ENCODE measurements at places on chromosomes 3 and 15. TPM values are rescaled to one million over a fixed set of nuclear protein-coding genes. Genes with fewer than 3 reads are reported as not detected.

GRCh38 chr15:90884719-90885431 is 571 bp downstream of the FES start:
- DNase-seq: no peak

- DNase-seq: no peak
Observed at GRCh38 chr15:47691882-47692281, 25.4 kb upstream of the SEMA6D start.

- no peak for DNase-seq
Observed at GRCh38 chr15:29091666-29092065, 178.0 kb downstream of the NSMCE3 start.

DNA sequence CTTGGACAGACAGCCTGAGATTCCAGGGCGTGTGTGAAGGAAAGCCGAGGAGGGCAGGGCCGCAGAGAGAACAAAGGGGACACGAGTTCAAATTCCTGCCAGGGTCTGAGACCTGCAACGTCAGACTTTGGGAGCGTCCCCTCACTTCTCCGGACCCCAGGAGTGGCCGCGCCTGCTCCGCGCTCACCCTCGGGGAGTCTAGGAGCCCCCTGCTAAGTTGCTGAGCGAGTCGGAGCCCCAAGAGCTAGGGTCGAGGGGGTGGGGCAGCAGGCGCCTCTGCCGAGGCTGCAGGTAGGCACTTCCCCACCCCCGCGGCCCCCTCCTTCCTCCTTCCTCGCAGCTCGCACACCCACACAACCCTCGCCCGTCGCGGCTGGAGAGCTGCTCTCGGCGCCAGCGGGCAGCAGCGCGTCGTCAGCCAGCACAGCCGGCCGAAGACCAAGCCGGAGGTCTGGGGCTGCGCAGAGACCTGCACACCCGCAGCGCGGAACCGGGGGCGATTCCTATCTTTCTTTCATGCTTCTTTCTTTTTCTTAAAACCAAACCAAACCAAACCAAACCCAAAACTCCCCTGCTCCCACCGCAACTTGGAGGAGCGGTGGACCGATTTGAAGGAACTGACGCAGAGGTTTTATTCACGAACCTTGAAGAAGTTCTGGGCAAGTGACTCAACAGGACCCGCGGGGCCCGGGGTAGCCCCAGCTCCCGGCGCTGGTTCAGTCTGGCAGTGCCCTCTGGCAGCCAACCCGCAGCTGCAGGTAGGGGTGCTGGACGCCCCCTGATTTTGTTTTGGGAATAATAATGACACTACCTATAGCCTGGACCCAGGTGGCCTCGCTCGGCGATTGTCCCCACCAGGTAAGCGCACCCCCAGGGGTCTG is at the start of gene ANKRD34C:
TSS of gene ANKRD34C (plus strand) at position 352 of the 881 bp plus-strand sequence. CDS start 10,563 bp downstream, outside the sequence.
- DNase-seq: no peak

DNA sequence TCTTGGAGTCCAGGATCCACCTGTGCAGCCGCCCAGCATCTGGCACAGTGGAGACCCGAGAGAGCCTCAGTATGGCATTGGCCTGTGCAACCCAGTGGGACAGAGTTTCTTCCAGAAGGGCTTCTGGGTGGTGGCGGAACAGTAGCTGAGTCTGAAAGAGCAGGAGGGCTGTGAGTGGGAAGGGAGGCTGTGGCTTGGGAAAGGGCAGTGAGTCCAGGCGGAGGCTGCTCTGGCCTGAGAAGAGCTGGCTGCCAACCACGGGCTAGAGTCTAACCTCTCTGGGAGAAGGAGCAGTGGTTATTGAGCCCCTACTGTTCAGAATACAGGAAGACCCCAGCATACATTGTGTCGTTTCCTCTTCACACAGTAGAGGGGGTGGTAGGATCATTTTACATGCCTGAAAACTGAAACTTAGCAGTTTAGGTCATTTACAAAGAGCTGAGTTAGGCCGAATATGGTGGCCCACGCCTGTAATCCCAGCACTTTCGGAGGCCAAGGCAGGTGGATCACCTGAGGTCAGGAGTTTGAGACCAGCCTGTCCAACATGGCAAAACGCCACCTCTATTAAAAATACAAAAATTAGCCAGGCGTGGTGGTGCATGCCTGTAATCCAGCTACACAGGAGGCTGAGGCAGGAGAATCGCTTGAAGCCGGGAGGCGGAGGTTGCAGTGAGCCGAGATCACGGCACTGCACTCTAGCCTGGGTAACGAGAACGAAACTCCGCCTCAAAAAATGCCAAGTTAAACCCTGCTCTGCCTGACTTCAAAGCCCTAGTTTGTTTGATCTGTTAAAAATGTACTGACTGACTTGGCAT is 3.2 kb downstream of the AEN start:
- DNase-seq: no peak

GRCh38 chr3:11465744-11466616 is 177.7 kb downstream of the VGLL4 start:
- DNase-seq: no peak

- DNase-seq: no peak
Observed at GRCh38 chr3:177106184-177106583, 91.1 kb downstream of the TBL1XR1 start.

DNA sequence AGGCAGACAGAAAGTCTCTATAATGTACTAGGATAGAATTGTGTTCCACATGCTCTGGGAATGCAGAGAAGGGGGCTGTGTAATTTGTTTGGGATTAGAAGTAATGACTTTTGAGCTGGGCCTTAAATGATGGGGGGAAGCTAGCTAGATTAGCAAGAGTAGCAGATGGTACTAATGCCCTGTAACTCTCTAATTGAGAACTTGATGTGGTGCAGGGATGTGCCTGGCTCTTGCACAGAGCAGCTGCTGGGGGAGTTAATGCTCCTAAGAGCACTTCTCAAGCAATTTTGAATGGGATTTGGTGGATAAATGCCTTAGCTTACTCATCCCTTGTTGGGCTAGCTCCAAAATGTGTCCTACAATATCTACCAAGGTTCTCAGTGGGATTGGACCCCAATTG is 12.4 kb upstream of the SYN2 start:
- DNase-seq: no peak

GRCh38 chr3:41212088-41212487 is 12.8 kb downstream of the CTNNB1 start:
- no peak for DNase-seq

GRCh38 chr3:167738037-167738436 is 2.5 kb downstream of the SERPINI1 start:
- no peak for DNase-seq

DNA sequence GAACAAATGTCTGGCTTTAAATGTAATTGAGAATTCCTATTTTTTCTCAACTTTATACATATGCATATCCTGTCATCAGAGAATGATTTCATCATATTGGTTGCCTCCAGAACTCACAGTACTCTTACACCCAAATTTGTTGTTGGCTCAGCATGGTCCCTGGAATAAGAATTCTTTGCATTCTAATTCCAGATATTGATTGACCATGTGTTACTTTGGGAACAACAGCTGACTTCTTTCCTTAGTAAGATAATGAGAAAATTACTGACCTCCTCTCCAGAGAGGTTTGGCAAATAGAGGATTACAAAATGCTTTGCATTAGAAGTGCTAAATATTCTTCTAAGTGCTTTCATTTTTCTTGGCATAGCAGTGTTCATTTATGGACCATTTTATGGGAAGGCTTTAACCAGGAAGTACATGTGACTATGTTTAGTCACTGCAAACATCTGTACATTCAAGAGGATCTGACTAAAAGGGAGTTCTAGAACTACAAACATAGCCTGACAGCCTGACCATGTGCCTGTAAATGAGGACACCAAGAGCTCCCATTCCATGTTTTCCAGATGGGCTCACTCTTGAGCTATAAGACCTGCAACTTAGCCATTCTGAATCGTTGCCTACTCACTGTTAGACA is 391.6 kb upstream of the DPPA4 start:
- DNase-seq: no peak

GRCh38 chr3:108524537-108524936 is 14.1 kb upstream of the MYH15 start:
- DNase-seq: no peak

DNA sequence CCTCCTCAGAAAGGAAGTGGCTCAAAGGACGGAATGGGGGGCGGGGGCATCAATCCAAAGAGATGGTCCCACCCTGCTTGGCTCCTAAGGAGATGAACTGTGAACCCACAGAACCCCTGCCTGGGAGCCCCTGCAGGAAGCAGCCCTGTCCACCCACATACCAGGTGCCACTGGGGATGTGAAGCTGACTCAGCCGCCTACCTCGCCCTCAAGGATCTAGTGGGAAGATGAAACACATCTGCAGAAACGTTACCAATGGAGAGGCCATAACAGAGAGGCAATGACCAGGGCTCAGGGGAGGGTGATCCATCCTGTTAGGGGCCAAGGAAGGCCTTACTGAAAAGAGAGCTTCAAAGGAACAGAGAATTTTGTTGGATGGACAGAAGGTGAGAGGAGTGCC is 35.1 kb downstream of the EAF1 start:
- no peak for DNase-seq

DNA sequence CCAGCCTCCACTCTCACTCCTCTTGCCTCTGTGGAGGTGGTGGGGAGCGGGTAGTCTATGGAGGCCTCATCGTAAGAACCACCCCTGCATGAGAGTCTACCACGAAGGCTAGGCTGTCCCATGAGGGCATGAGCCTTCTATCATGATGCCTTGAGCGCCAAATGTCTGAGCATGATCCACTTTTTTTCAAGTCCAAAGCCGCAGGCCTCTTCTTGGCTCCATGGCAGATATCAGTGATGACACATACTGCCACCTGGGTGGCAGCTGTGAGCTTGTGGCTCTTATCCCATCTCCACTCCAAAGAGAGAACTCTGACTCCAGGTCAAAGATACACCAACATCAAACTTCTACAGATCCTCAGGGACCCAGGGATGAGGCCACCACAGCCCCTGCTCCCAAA is 13.5 kb downstream of the POC1A start:
- no peak for DNase-seq

DNA sequence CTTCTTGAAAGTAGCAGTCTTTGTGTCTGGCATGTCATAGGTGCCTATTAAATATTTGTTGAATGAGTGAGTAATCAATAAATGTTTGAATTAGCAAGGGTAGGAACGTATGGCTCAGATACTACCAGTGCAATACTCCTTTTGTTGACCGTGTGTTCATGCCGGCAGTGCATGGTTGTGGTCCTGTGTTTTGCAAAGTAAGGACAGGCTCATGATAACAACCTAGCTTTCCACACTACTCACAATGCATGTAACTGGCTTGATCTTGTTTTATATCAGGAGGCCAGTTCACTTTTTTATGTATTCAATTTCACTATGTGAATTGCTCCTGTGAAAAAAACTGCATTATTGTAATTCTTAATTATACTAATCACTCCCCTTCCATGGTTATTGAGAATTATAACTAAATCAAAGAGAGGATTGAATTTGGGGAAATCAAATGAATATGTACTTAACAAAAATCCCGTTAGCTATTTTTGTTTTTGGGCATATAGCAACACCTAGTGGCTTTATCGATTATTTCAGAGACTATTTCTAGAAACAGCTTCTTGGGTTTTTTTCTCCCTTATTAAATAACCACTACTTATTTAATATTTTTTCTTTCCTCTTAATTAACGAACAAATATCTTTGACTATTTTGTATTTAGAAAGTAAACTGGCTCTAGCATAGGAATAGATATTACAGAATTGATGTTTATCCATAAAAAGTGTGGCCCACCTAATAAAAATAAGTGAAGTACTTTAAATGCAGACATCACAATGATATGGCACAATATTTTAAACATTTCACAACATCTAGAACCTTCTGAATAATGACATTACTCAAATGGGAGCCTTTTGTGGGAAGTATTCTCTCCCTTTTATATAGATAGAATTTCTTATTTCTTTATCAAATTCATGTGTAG is 218.5 kb downstream of the BBX start:
- DNase-seq: peak; percentile 19

DNA sequence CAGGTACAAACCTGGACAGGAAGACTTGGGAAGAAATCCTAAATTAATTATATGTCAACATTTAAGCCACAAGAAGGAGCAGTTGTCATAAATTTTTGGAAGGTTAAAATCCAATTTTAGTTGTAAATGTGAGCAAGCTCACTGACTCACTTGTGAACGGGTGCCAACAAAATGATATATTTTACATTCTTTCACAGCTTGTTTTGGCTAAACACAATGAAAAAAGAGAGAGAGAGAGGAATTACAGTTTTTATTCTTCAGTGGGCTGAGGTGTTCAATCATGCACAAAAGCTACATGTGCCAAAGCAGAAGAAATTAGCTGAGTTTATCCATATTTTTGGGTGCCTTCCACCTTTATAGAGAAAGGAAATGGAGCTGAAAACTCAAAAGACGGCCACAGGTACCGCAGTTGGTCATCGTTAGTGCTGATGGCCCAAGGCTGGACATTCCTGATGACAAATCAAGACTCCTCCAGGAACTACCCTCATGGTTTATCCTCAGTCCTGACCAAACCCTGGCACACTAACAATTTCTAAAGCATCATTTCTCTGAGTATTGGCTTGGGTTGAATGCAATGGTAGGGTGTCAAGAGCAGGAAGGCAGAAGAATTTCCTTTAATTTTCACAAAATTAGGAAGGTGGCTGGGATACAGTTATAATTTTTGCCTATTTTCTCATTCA is 37.6 kb upstream of the WNT5A start:
- peak; percentile 28 for DNase-seq

- DNase-seq: no peak
Observed at GRCh38 chr15:70142322-70143191, 44.8 kb upstream of the TLE3 start.

DNA sequence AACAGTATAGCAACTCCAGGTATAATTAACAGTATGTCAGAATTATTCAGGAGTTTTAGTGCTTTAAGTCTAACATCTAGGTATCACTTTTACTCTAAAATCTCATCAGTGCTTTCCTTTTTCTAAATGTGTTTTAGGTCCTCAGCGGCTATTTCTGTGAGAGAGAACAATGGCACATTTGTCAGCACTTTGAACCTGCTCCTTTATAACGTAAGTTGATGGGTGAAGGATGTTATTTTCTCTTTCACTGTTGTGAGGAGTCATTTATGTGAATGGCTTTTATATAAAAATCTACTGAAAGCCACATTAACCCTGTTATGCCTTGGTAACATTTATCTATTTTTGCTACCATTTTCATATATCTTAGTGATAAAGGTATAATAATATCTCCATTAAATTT is 22.8 kb downstream of the ZPLD1 start:
- DNase-seq: no peak

DNA sequence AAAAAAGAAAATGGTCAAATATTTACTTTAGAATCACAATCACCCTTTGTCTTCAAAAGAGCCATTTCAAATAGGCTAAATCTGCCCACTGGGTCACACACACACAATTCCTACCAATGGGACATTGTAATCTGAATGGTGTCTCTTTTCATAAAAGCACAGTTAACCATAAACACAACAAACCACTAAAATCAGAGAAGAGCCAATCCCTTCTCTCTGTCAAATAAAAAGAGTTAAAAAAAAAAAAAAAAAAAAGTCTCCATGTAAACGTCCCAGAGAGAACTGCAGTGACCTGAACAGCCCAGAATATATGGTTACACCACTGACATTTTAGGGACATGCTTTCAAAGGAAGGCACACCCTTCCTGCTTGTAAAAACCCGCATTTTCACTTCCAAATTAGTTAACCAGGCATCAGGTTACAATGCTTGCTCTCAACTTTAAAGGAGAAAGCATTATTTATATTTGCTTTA is 63.7 kb downstream of the PRICKLE2 start:
- no peak for DNase-seq

Gene TMEM202
- total RNA-seq: not detected

Gene HPS3
- 19.9 TPM for total RNA-seq

Gene SLC2A2
- not detected for total RNA-seq

Gene CCK
- total RNA-seq: not detected

Gene FBXO40
- not detected for total RNA-seq

Gene MESP2
- 0.25 TPM for total RNA-seq

Gene ITIH4
- total RNA-seq: 0.77 TPM

Gene RHCG
- not detected for total RNA-seq

All from HFFc6 (cell line).